ENCODE measurements at places on chromosomes 7 and 10.

GRCh38 chr7:27808626-27809025 lies 68.7 kb downstream of the TAX1BP1 start:
- no peak for DNase-seq

DNA sequence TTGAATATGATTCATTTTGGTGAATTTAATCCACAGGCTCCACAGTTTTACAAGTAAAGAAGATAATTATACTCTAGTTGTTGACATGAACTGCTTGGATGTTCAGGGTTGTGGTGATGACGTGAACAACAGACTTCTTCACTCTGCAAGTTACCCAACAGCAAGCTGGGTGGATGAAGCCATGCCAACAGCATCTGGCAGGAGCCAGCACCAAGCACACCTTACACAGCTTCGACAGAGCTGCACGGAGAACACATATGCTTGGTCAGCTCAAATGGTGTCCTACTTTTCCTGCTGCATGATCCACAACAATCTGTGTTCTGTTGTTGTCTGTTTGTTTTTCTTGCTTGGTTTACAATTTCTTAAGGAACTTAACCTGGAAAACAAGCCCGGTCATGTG lies 9.8 kb downstream of the NOD1 start:
- no peak for DNase-seq

DNA sequence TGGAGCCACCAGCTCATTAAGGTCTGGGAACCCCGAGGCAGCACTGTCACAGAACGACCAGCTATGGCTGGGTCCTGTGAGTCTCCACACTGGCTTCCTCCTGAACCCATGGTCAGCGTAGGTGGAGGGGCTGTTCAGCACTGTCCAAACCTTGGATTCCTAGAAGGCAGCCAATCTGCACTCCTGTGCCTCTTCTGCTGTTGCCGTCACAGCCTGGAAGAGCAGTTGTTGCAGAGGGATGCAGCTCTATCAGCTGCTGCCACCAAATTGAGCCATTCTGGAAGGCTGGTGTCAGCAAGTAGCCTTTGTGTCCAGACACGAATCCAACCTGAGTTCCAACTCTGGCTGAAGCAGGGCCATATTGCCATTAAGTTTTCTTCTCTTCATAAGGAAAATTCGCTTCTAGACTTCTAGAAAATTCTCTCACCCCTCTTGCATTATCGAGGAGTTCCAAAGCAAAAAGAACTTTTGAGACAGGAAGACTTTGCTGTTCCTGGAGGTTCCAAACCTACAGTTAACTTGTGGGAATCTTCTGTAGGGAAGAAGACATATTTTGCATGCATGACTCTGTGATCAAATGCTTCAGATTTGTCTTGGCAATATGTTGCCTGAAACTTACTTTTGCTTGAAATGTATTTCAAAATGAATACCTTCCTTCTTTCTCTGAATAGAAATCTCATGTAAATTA lies 84.0 kb downstream of the LRGUK start:
- no peak for DNase-seq

DNA sequence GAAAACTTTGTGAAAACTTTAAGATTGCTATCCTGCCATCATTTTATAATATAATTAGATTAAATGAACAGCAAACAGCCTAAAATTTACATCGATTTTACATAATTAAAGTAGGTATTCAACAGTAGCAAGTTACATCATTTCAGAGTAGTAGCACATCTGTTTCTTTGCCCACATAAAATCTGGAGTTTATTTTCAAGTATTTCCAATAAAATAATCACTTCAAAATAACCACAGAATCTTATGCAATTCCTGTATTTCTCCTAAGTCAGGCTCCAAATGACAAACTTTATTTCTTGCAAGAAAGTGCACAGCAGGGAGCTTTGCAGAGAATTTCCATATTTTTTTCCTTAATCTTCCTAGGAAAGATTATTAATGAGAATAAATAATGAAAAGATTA lies 82.6 kb downstream of the CUBN start:
- no peak for DNase-seq

GRCh38 chr7:75619636-75620035 lies 119.1 kb downstream of the HIP1 start:
- no peak for DNase-seq

GRCh38 chr7:144665689-144666381 lies 170.0 kb downstream of the TPK1 start:
- DNase-seq: no peak

DNA sequence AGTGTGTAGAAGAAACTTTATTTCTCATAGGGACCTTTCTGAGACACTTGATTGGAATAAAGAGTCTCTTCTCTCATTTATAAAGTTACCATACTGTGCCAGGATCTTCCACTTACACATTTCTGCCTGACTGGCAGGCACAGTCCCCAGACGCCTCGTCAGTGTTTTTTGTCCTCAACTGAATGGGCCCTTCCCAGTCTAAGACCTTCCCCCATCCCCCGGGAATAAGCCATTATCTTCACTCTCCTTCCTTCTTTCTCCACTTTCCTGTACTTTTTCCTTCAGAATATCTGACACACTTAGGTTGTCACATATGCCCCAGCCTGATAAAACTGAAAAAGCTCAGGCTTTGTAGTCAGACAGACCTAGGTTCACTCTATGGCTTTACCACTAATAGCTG lies 35.3 kb upstream of the KCNIP2 start:
- no peak for DNase-seq

DNA sequence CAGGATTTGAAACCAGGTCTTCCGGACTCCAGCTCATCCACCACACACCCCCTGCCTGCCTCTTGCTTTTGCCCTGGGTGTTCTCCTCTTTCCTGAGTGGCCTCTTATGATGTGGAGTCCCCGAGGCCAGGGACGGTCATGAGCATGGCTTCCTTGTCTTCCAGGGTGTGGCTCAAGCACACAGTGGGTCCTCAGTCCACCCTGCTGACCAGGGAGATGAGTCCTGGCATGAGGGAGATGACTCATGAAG lies 32.8 kb downstream of the DNAJB12 start:
- no peak for DNase-seq

- no peak for DNase-seq
These were observed 115.2 kb upstream of the ADAM12 start for GRCh38 chr10:126503392-126504062.

Data from RPMI8226 (cell line).